ENCODE measurements at places on chromosomes 7 and 10. TPM values are rescaled to one million over a fixed set of nuclear protein-coding genes. Genes with fewer than 3 reads are reported as not detected.

DNA sequence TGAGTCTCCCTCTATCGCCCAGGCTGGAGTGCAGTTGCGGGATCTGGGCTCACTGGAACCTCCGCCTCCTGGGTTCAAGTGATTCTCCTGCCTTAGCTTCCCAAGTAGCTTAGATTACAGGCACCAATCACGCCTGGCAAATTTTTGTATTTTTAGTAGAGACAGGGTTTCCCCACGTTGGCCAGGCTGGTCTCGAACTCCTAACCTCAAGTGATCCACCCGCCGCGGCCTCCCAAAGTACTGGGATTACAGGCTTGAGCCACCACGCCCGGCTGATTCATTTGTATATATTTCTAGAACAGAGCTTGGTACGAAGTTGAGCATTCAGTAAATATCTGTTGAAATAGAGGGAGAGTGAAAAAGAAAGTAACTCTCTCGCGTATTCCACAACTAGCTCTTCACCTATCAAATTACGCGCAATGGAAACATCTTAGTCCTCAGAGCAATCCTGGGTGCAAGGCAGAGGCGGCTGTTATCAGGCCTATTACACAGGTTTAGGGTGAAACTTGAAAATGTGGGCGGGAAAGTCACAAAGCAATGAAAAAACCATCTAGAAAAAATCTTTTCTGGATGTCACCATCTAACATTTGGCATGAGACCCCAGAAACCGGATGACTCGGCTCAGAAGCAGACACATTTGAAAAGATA, 707 bp upstream of the GHITM start:
- H3K4me3 ChIP-seq = peak overlapping the region; percentile 79
- H3K27me3 ChIP-seq = peaks cover 19% of the 10 kb centered on the region
- no peak for DNase-seq
- H3K4me1 ChIP-seq = peaks cover 7% of the 10 kb centered on the region
- peak overlapping the region; percentile 4 for H3K27ac ChIP-seq

- no peaks in the 10 kb centered on the region for H3K4me1 ChIP-seq
- H3K27me3 ChIP-seq = no peaks in the 10 kb centered on the region
- no peak for DNase-seq
- H3K27ac ChIP-seq = no peak overlapping the region
- H3K36me3 ChIP-seq = no peaks in the 10 kb centered on the region
Measured at GRCh38 chr10:82691211-82691610, 816.2 kb downstream of the NRG3 start.

NPSR1 gene
- not detected for total RNA-seq

GRCh38 chr7:50379082-50379481, 71.1 kb downstream of the FIGNL1 start:
- H3K27ac ChIP-seq = no peak overlapping the region
- no peaks in the 10 kb centered on the region for H3K36me3 ChIP-seq
- no peaks in the 10 kb centered on the region for H3K4me1 ChIP-seq
- H3K27me3 ChIP-seq = peaks cover 42% of the 10 kb centered on the region
- H3K4me3 ChIP-seq = no peak overlapping the region
- peak; percentile 63 for DNase-seq

GRCh38 chr10:50857579-50857978, 27.8 kb downstream of the A1CF start:
- no peaks in the 10 kb centered on the region for H3K27me3 ChIP-seq
- no peak overlapping the region for H3K27ac ChIP-seq
- DNase-seq = no peak
- H3K4me1 ChIP-seq = no peaks in the 10 kb centered on the region
- H3K4me3 ChIP-seq = no peak overlapping the region

- H3K27me3 ChIP-seq = no peaks in the 10 kb centered on the region
- peaks cover 2% of the 10 kb centered on the region for H3K4me1 ChIP-seq
- no peak overlapping the region for H3K27ac ChIP-seq
- no peak for DNase-seq
- H3K4me3 ChIP-seq = no peak overlapping the region
Measured at GRCh38 chr7:17234030-17234397, 64.4 kb upstream of the AHR start.

- H3K27me3 ChIP-seq = no peaks in the 10 kb centered on the region
- no peaks in the 10 kb centered on the region for H3K4me1 ChIP-seq
- no peak overlapping the region for H3K27ac ChIP-seq
- no peak for DNase-seq
- H3K4me3 ChIP-seq = no peak overlapping the region
Measured at GRCh38 chr10:132920101-132920925, 22.1 kb downstream of the CFAP46 start.

All from cardiac muscle cell (in vitro differentiated cells and primary cell).